Activated T-helper 1 cell treated with Interleukin-2 at 50 U/mL for 16 hours (primary cell): ENCODE measurements at places on chromosomes 1 and 21.

- DNase-seq: no peak
These were observed 23.6 kb upstream of the ADGRB2 start for GRCh38 chr1:31787786-31788137.

DNA sequence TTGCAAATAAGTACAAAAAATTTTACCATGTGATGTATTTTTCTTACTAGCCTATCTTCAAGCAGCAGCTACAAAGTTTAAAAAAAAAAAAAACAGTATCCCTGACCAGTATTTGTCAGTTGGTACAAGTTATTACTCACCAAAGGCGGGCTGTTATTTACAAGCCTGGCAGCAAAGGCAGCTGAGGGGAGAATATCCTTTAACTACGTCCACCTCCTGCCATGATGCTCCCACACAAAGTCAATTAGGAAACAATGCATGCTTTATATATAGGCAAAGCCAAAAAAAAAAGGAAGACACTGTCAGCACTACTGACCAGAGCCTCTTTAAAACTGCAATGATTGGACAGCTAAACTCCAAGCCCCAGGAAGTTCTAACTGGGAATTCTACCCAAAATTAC lies 13.7 kb downstream of the PSMA5 start:
- DNase-seq: no peak

GRCh38 chr1:203880606-203881005 lies 19.2 kb downstream of the SNRPE start:
- no peak for DNase-seq

DNA sequence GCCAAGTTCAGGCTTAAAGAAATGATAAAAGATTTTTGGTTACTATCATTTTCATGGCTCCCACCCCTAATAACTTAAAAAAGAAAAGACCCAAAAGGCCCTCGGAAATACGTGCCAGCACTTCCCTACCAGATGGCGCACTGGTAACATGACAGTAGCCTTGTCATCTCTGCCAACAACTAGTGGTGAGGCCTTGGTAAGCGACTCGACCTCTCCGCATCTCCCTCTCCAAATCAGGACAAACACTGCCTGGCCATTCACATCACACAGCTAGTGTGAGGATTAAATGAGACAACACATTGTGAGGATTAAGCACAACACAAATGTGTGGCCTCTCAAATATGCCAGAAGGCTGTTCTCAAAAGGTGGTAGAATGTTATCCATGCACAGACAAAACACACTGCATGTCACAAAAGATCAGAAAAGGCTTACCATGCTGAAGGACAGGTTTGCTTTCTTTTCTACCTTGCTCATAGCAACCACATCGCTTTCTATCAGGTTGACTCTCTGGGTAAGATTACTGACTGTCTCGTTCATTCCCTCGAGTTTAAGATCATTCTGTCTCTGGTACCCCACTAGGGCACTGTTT lies 16.4 kb downstream of the TEX38 start:
- DNase-seq: no peak

DNA sequence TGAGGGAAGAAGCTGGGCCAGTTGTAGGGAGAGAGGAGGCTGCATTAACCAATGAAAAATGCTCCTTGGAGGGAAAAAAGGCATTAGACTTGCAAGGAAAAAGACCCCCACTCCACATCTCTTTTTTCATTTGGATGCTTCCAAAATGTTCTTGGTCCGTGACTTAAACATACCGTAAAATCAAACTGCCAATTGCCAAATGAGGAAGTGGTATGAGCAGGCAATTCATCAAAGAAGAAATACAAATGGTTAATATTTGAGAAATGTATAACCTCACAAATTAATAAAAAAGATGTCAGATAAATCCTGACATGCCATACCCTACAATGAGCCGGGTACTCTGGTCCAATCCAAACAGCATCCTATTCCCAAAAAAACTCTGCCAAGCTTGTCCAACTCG lies 30.6 kb downstream of the KANK4 start:
- no peak for DNase-seq

GRCh38 chr1:188599313-188599712 lies 1770.6 kb downstream of the PLA2G4A start:
- no peak for DNase-seq

- no peak for DNase-seq
These were observed 66.8 kb downstream of the TTC3 start for GRCh38 chr21:37139902-37140301.
